Subcutaneous adipose tissue (tissue), 4 donors: ENCODE measurements at places on chromosomes 6 and 20. TPM values are rescaled to one million over a fixed set of nuclear protein-coding genes. Genes with fewer than 3 reads are reported as not detected.

RFX6 gene
- total RNA-seq, result not detected

RSPO3 gene
- total RNA-seq, result 2.3 TPM

FAM83C gene
- total RNA-seq, result not detected

SLC52A3 gene
- total RNA-seq, result 0.34 TPM

HRH3 gene
- not detected for total RNA-seq

ITCH gene
- 86.6 TPM for total RNA-seq

OCSTAMP gene
- total RNA-seq, result not detected

JARID2 gene
- 13.0 TPM for total RNA-seq

PTCRA gene
- total RNA-seq, result not detected

OR2B6 gene
- total RNA-seq, result not detected

ANKEF1 gene
- 5.1 TPM for total RNA-seq

ZNF391 gene
- total RNA-seq, result 4.9 TPM

SLC22A16 gene
- total RNA-seq, result 4.2 TPM

KCNK17 gene
- total RNA-seq, result not detected

FHL5 gene
- total RNA-seq, result 33.3 TPM

RTN4IP1 gene
- total RNA-seq, result 8.6 TPM

EPHA7 gene
- 0.17 TPM for total RNA-seq

RIPPLY2 gene
- total RNA-seq, result not detected

RPL7L1 gene
- total RNA-seq, result 106 TPM
